ENCODE measurements at places on chromosomes 4 and X.
A peak's percentile ranks its signal among the peaks of the same experiment; 100 is the strongest.

DNA sequence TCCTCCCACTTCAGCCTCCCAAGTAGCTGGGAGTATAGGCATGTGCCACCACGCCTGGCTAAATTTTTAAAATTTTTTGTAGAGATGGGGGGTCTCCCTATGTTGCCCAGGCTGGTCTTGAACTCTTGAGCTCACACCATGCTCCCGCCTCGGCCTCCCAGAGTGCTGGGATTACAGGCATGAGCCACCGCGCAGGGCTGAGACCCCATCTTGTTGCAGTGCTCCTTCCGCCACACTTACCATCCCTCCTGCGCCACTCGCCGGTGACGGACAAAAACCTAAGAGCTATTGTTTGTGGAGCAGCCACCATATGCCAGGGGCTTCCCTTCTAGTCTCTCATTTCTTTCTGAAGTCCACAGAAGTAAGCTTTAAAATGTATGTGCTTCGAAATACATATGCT lies 34.5 kb downstream of the NSG1 start:
- DNase-seq = no peak
- H3K4me3 ChIP-seq = no peak overlapping the region
- H3K27me3 ChIP-seq = no peaks in the 10 kb centered on the region
- H3K4me1 ChIP-seq = no peaks in the 10 kb centered on the region

DNA sequence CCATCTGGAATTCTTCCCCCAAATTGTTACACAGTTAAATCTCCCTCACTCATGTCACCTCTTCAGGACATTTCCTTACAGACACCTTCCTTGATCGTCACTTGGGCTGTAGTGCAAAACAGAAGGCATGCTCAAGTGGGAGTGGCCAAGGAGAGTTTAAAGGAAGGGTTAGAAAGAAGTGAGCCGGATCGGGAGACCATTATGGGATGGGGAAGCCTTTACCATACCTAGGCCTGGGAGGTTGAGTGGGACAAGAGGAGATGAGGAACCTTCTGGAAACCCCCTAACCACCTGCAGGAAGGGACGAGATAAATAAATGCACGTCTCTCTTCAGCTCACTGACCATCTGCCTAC lies 102.7 kb downstream of the UCHL1 start:
- H3K27ac ChIP-seq = no peak overlapping the region
- no peaks in the 10 kb centered on the region for H3K27me3 ChIP-seq
- no peak for DNase-seq
- no peak overlapping the region for H3K4me3 ChIP-seq
- peaks cover 21% of the 10 kb centered on the region for H3K4me1 ChIP-seq
- no peaks in the 10 kb centered on the region for H3K36me3 ChIP-seq

GRCh38 chr4:122091836-122092405 lies 60.2 kb upstream of the BLTP1 start:
- no peaks in the 10 kb centered on the region for H3K27me3 ChIP-seq
- H3K4me1 ChIP-seq = no peaks in the 10 kb centered on the region
- no peaks in the 10 kb centered on the region for H3K36me3 ChIP-seq
- no peak for DNase-seq
- no peak overlapping the region for H3K4me3 ChIP-seq

GRCh38 chr4:172011196-172011595 lies 198.0 kb downstream of the GALNTL6 start:
- peaks cover 69% of the 10 kb centered on the region for H3K27me3 ChIP-seq
- no peak for DNase-seq
- no peaks in the 10 kb centered on the region for H3K4me1 ChIP-seq
- no peaks in the 10 kb centered on the region for H3K36me3 ChIP-seq
- H3K4me3 ChIP-seq = no peak overlapping the region

DNA sequence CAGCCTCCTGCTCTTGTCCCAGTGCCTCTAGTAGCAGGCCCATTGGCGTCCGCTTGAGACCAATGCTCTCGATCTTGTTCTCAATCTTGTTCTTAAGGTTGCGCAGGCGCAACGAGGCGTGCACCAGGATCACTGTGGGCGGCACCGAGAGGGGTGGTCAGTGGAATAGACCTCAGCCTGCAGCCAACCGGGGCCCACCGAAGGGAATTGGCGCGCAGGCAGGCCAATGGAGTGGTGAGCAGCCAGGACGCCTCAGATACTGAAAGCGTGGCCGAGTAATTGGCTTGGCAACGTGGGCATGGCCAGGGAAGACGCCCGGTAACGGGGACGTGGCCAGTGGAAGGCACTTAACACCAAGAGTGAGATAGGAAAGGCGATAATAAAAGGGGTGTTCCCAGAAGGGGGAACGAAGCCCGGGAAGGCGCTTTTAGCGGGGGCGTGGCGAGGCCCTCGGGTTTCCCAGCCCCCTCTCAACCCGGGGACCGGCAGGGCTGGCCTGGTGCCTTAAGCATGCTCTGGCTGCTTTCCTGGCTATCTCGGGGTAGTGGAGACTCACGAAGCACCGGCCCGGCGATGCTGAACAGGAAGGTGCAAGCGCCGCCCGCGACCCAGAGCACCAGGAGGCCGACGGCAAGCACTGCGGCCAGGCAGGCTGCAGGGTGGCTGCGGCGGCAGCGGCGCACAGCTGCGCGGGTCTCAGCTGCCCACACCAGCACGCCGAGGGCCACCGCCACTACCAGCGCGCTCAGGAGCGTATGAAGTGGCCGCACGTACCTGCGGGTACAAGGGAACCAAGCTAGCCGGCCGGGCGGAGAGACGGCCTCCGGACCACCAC lies 1.7 kb downstream of the PRAF2 start:
- peak overlapping the region; percentile 57 for H3K27ac ChIP-seq
- H3K4me1 ChIP-seq = peaks cover 10% of the 10 kb centered on the region
- H3K4me3 ChIP-seq = peak overlapping the region; percentile 80

DNA sequence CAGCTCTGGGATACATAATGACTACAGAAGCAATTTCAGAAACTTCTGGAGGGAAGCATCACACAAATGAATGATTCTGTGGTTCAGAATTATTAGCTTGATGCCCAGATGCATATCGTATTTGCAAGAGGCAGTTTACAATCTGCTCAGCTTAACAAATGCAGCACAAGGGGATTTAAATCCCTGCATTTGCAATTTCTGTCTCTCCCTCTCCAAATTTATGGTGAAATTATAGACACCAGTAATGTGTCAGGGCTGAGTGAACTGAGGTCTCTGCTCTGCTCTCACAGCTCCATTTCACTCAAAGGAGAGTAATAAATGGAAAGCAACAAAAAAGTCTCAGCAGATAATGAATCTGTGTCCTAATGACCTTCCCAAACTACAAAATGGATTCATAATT lies 80.2 kb downstream of the TMEM156 start:
- DNase-seq = no peak
- no peaks in the 10 kb centered on the region for H3K36me3 ChIP-seq
- H3K27me3 ChIP-seq = no peaks in the 10 kb centered on the region
- peaks cover 27% of the 10 kb centered on the region for H3K4me1 ChIP-seq

DNA sequence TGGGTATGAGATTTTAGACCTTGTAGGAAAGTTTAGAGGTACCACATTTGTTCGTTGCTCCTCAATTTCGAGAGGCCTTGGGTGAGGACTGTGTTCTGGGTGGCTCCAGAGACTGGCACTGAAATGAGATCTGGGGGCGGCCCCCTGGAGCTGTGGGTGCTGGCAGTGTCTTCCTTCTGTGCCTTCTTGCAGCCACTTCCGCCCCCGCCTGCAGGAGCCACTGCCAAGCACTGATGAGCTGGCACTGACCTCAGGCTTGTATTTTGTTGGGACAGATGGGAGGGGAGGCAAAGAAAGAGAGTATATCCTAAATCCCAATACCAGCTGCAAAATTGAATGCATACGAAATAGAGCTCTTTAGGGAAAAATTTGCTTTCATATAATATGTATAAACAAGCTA lies 64.5 kb upstream of the CLDN34 start:
- peak; percentile 87 for DNase-seq
- H3K27ac ChIP-seq = no peak overlapping the region
- H3K27me3 ChIP-seq = no peaks in the 10 kb centered on the region
- peak overlapping the region; percentile 8 for H3K4me3 ChIP-seq
- H3K4me1 ChIP-seq = peaks cover 31% of the 10 kb centered on the region
- H3K36me3 ChIP-seq = no peaks in the 10 kb centered on the region

GRCh38 chr4:152534541-152535359 lies 1.1 kb downstream of the FBXW7 start:
- H3K4me1 ChIP-seq = peaks cover 58% of the 10 kb centered on the region
- peak overlapping the region; percentile 64 for H3K27ac ChIP-seq
- H3K4me3 ChIP-seq = peak overlapping the region; percentile 92
- H3K36me3 ChIP-seq = no peaks in the 10 kb centered on the region
- peak; percentile 25 for DNase-seq

- H3K36me3 ChIP-seq = no peaks in the 10 kb centered on the region
- H3K4me1 ChIP-seq = peaks cover 6% of the 10 kb centered on the region
- no peak overlapping the region for H3K27ac ChIP-seq
- H3K27me3 ChIP-seq = peaks cover 82% of the 10 kb centered on the region
- peak; percentile 70 for DNase-seq
Measured at GRCh38 chrX:136162827-136163570, 15.7 kb downstream of the FHL1 start.

DNA sequence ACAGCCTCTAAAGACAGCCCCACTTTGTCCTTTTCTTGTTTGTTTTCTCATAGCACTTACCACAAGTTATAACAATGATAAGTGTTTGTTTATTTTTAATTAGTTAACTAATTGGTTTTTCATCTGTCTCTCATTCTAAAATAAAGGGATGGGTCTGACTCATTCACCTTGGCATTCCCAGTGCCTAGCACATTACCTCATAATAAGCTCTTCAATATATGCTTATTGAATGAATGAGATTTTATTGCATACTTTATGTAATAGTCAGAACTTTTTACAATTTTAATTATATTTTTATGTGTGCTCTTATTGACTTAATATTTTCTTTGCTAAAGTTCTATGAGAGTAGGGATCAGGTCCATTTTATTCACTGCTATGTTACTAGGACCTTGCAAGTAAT lies 22.8 kb upstream of the PRKG2 start:
- H3K4me1 ChIP-seq = peaks cover 6% of the 10 kb centered on the region
- no peak overlapping the region for H3K27ac ChIP-seq
- no peaks in the 10 kb centered on the region for H3K36me3 ChIP-seq
- no peaks in the 10 kb centered on the region for H3K27me3 ChIP-seq
- H3K4me3 ChIP-seq = no peak overlapping the region

DNA sequence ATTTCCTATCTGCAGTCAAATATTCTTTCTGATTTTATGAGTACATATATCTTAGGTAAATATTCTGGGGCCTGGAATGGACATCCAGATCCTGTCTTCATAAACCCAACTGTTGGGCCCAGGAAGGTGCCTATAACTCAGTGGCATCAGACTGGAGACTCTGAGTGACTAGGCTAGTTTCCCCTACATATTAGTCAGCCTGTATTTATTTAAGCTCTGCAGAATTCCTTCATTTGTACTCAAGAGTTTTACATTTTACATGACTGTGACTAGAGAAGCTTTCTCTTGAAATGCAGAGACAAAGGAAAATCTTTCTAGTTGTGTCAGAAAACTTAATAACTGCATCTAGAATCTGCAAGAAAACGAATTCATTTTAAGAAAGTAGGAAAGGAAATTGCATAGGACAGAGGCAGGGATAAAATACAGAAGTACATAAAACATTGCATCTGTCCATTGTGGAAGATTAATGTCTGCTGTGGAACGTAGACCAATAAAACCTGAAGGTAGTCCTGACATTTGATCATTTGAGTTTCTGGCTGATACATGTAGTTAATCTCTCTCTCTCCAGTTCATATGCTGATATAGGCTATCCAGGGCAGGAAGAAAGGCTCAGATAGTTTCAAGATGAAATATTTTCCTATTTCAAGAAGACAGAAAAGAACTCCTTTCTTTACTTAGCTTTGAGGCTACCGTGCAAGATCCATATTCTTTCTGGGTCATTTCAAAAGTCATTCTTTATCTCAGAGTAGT lies 78.2 kb downstream of the OPHN1 start:
- no peaks in the 10 kb centered on the region for H3K27me3 ChIP-seq
- H3K36me3 ChIP-seq = peaks cover 5% of the 10 kb centered on the region
- DNase-seq = no peak
- H3K4me1 ChIP-seq = no peaks in the 10 kb centered on the region

DNA sequence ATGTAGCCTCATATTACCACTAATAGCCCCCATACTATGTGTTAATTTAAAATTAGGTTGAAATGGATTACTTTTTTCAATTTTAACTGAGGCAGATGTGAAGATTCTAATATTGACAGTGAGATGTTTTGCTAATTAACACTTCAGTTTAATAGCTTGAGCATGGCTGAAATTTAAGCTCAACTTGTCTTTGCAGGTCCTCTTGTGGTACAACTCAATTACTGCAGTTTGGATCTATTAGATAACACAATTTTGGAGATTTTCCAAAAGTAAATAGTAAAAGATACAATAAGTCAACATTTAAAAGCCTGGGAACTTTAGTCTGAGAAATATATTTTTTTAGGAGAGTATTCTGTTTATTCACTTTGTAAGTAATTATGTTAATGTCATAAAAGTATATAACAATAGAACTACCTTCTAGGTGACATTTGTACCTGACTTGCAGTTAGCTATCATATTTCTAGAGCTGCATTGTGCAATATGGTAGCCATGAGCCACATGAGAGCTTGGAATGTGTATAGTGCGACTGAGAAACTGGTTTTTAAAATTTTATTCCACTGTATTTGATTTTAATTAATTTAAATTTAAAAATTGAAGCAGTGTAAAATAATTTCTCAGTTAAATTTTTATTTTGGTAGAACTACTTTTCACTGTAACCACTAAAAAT lies 73.1 kb upstream of the FMR1 start:
- H3K27me3 ChIP-seq = no peaks in the 10 kb centered on the region
- H3K4me1 ChIP-seq = no peaks in the 10 kb centered on the region
- no peak overlapping the region for H3K27ac ChIP-seq
- H3K4me3 ChIP-seq = no peak overlapping the region
- H3K36me3 ChIP-seq = no peaks in the 10 kb centered on the region

DNA sequence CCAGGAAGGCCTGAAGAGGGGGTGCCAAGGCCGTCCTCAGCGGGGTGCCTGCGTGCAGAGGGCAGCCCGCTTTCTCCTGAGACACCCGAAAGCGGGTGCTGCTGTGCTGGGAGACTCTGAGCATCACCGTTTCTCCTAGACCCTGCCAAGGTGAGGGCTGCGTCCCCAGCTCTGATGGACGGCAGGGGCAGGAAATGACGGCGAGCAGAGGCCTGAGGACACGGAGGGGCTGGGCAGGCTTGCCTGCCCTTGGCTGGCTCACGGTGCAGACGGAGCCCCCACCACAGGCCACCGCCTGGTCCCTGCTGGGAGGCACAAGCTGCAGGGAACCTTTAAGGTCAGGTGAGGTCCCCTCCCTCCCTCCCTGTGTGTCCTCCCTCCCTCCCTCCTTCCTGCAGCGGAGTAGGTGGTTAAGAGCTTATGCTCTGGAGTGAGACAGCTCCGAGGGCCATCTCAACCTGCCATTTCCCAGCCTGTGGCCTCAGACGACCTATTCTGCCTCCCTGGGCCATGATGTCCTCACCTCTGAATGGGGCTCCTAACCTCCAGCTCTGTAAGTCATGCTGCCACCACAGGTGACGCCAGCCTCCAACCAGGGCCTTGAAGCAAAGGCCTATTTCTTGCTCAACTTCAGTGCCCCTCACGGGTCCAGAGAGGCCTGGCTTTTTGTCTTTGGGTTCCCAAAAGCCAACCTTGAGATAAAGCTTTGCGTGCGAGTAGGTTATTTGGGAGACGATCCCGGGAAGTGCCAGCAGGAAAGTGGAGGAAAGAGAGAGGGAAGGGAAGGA lies 54.2 kb upstream of the GRPEL1 start:
- no peaks in the 10 kb centered on the region for H3K4me1 ChIP-seq
- no peak overlapping the region for H3K4me3 ChIP-seq

- H3K27ac ChIP-seq = no peak overlapping the region
- H3K4me3 ChIP-seq = no peak overlapping the region
- H3K27me3 ChIP-seq = no peaks in the 10 kb centered on the region
Measured at GRCh38 chr4:15542760-15543159, 73.1 kb downstream of the CC2D2A start.

All from MCF 10A (cell line).